ENCODE measurements at places on chromosomes 2 and 18.
A peak's percentile ranks its signal among the peaks of the same experiment; 100 is the strongest.

DNA sequence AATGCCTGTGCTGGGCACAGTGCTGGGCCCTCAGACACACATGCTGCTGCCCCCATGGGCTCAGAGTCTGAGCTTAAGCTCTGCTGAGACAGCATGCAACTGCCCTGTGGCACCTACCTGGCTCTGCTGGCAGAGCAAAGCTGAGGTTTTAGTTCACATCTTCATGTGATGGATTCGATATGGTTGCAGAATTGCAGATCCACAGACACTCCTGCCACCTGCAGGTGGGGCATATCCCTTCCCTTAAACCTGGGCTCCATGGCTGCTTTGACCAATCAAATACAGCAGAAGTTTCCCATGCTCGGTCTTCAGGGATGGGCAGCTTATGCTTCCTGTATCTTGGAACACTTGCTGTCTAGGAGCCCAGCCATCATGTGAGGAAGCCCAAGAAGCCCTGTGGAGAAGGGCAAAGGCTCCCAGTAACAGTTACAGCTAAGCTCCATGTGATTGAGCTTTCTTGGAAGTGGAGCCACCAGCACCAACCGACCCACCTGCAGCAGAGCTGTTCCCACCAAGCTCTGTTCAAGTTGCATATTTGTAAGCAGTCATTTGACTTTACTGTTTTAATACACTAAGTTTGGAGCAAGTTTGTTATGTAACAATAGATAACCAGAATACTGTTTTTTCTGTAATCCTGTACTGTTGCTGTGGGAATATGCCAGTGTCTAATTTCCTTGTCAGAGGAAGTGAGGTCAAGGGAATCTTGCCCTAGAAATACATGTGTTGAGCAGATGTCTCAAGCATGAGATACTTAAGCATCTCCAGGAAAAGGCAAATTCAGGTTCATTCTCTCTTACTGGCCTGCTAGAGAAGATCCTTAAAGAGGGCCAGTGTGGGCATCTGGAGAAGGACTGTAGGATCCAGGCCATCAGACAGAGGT is 79.3 kb downstream of the SH3RF3 start:
- H3K4me3 ChIP-seq, result no peak overlapping the region
- peaks cover 3% of the 10 kb centered on the region for H3K36me3 ChIP-seq
- no peak overlapping the region for H3K27ac ChIP-seq
- no peak for DNase-seq

- H3K4me3 ChIP-seq, result no peak overlapping the region
- H3K4me1 ChIP-seq, result no peaks in the 10 kb centered on the region
- peaks cover 3% of the 10 kb centered on the region for H3K36me3 ChIP-seq
- H3K27ac ChIP-seq, result no peak overlapping the region
- DNase-seq, result no peak
Measured at GRCh38 chr18:69495841-69496533, 95.3 kb downstream of the DOK6 start.

GRCh38 chr18:23553887-23554286 is 32.4 kb downstream of the NPC1 start:
- H3K4me3 ChIP-seq, result no peak overlapping the region
- peaks cover 42% of the 10 kb centered on the region for H3K36me3 ChIP-seq
- H3K27me3 ChIP-seq, result no peaks in the 10 kb centered on the region
- H3K4me1 ChIP-seq, result no peaks in the 10 kb centered on the region
- no peak overlapping the region for H3K27ac ChIP-seq
- no peak for DNase-seq

DNA sequence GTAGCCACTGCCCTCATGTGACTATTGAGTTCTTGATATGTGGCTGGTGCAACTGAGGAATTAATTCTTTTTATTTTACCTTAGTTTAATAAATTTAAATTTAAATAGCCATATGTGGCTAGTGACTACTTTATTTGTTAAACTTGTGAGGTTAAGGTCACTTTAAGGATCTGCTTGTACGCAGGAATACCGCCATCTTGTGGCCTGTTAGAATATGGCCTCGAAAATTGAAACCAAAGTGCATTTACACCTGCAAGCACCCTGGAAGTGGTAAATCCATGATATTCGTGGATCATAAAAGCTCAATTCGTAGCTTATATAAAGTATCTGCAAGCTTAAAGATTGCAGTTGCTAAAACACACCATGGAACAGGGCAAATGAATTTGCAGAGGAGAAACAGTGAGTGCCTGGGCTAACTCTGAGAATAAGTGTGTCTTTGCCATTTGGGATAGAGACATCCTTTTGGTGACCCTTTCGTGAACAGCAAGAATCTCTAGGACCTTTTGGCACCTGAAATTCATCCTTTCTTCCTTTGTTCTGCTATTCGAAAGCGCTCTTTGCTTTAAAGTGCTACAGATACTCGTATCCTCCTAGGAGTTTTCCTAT is 59.9 kb upstream of the REG3A start:
- peak; percentile 49 for DNase-seq
- no peaks in the 10 kb centered on the region for H3K27me3 ChIP-seq
- H3K36me3 ChIP-seq, result no peaks in the 10 kb centered on the region
- no peaks in the 10 kb centered on the region for H3K4me1 ChIP-seq
- H3K4me3 ChIP-seq, result no peak overlapping the region

GRCh38 chr2:69993048-69993565 is 31.7 kb upstream of the ASPRV1 start:
- peaks cover 1% of the 10 kb centered on the region for H3K27me3 ChIP-seq
- no peak overlapping the region for H3K27ac ChIP-seq
- DNase-seq, result no peak
- peaks cover 6% of the 10 kb centered on the region for H3K36me3 ChIP-seq
- peaks cover 8% of the 10 kb centered on the region for H3K4me1 ChIP-seq

DNA sequence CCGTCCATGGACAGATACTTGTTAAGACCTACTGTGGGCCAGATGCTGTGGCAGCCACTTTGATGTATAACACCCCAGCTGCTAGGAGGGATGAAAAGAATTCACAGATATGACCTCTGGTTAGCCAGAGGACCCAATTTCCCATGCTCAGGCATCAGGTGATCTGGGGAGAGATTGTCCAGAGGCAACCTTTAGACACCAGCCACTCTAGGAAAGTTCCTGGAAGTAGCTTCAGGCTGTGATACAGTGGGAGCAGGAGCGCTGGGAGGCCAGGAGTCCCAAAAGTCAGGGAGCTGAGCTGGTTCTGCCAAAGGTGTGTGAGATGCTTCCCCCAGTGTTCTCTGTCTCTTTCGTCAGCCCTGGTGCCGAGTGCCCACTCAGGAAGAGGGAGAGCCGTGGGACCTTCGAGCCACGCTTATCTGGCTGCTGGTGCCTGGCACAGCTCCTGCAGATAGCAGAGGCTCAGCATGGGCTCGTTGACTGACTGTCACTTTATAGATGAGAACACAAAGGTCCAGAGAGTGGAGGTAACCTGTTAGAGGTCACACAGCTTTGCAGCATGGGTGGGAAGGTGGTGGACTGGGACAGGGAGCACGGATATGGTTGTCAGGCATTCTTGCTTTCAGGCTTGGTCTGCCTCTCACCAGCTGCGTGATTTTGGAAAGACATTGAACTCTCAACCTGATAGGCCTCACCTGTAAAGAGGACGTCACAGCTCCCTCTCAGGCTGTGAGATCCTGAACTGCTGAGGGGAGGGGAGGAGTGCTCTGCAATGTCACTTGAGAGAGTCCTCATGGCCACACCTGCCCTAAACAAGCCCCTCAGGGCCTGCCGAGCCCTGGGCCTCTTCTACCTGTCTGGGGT is 7.8 kb upstream of the RALB start:
- H3K27me3 ChIP-seq, result peaks cover 15% of the 10 kb centered on the region
- H3K4me3 ChIP-seq, result peak overlapping the region; percentile 22
- peaks cover 71% of the 10 kb centered on the region for H3K4me1 ChIP-seq
- H3K27ac ChIP-seq, result peak overlapping the region; percentile 24
- no peak for DNase-seq
- H3K36me3 ChIP-seq, result peaks cover 16% of the 10 kb centered on the region

DNA sequence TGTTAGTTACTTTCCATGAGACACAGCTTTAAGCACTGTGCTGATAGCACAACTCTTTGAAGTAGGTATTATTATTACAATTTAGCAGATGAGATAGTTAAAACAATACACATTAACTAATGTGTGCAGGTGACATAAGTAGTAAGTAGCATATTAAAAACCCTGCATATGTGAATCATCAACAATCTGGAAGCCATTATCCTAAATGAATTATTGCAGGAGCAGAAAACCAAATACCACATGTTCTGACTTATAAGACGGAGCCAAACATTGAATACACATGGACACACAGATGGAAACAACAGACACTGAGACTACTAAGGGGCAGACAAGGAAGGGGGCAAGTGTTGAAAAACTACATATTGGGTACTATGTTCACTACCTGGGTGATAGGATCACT is 300.3 kb upstream of the GULP1 start:
- no peak for DNase-seq
- peaks cover 12% of the 10 kb centered on the region for H3K4me1 ChIP-seq
- no peak overlapping the region for H3K27ac ChIP-seq
- no peaks in the 10 kb centered on the region for H3K36me3 ChIP-seq
- H3K27me3 ChIP-seq, result peaks cover 4% of the 10 kb centered on the region

- H3K27ac ChIP-seq, result no peak overlapping the region
- no peak overlapping the region for H3K4me3 ChIP-seq
- H3K36me3 ChIP-seq, result no peaks in the 10 kb centered on the region
- H3K4me1 ChIP-seq, result peaks cover 4% of the 10 kb centered on the region
- DNase-seq, result no peak
- H3K27me3 ChIP-seq, result peaks cover 9% of the 10 kb centered on the region
Measured at GRCh38 chr2:233929352-233930022, 12.3 kb downstream of the TRPM8 start.

DNA sequence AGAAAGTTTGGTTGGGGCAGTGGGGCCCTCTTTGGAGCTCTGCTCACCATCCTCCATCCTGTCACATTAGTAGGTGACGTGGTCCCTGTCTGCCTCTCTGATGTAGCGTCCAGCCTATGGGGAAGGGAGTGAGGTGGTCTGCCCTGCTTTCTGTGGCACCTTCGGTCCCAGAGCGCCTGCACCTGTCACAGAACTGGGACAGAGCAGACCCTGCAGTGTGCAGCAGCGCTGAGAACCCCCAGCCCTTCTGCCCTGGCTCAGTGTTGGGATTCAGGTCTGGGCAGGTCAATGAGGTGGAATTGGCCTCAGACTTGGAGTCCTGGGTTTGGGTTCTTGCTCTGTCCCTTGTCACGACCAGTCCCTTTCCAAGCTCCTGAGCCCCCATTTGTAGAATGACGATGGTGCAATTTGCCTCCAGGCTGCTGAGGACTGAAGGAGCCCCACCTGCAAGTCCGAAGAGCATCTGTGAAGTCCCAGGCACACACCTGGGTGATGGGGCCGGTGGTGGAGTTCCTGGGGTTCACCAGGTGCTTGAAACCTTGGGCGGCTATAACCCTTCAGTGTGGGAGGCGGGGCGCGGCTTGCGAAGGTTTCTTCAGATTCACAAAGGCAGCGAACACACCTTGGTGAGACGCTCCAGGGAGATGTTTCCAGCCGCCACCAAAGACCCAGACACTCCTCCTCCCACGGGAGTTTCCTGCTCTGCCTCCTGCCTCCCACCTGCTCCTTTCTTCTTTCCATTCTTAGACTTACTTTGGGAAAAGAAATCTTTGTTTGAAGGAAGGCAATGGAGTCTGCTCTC is 265.4 kb upstream of the HDAC4 start:
- H3K27ac ChIP-seq, result no peak overlapping the region
- DNase-seq, result no peak
- peaks cover 12% of the 10 kb centered on the region for H3K4me1 ChIP-seq
- no peaks in the 10 kb centered on the region for H3K36me3 ChIP-seq

All from endothelial cell (in vitro differentiated cells).